HS-5 (cell line): ENCODE measurements at places on chromosomes 7 and 10.

GRCh38 chr10:112953174-112954159 is 3.4 kb downstream of the TCF7L2 start:
- DNase-seq: no peak

DNA sequence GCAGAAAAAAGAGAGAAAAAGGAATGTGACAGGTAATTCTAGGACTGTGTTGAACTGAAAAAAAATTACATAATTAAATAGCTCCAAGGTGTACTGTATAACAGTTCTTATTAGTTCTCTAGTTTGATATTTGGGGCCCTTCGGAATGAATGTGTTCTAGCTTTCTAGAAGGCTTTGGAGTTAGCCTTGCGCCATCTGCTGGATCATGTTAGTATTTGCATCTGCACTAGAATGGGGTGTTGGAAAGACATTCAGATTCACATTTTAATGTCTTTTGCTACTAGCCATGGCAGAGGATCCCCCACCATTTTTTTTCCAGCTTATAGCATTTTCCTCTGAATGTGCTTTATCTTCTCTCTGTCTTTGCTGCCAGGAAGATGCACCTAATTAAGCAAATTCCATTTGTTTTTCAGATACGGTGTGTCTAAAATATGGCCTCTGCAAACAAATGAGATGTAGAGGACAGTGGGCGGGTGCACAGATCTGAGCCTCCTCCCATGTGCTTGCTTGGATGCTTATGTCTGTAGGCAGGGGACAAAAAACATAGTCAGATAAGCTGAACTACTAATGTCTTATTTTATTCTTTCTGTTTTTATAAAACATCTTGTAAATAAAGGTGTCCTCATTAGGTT is 238.5 kb downstream of the PHF14 start:
- peak; percentile 67 for DNase-seq

DNA sequence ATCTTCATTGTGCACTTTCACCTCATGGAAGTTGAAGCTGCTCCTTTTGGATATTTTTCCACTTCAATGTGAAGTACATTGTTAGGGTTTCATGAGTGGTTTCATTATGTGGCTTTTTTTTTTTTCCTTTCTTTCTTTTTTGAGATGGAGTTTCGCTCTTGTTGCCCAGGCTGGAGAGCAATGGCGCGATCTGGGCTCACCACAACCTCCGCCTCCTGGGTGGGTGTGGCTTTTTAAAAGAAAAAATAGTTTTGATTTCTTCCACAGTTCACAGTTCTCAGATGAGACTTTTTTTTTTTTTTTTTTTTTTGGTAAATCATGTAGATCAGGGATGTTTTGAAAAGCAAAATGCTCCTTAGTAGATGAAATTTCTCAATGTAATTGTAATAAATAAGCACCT is 652.3 kb upstream of the ANKRD30A start:
- no peak for DNase-seq

DNA sequence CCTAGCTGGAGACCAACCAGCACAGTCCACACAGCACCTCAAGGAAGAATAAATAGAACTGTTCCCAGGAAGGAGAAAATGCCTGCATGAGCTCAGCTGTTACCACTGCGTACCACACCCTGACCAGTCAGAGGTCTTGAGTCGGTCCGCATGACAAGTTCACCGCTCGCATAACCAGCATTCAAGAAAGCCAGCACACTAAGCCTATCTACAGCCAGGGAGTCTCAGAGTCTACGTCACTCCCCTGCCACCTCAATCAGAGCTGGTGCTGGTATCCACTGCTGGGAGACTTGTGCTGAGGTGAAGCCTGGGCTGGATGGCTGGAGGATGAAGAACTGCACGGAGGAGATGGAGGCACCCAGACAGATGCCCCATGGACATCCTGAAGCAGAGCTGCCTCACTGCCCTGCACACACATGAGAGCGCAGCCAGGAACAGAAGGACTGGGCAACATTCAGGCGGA is 19.6 kb downstream of the AKR1C1 start:
- DNase-seq: no peak

DNA sequence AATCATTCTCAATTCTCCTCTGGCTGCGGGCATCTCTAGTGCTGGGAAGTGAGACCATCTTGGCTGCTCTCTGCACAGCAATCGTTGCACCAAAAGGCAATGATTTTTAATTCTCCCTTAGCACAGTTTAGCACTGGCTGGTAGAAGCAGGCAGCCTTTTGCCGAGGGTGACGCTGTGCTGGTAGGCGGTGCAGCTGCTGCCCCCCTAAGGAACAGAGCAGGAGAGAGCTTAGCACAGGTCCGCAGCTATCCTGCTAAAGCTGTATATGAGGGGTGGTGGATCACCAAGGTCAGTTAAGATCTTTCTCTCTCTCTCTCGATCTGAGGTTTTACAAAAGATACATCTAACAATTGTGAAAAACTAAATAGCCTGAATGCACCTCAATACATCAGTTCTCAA is 390.1 kb downstream of the GATA3 start:
- no peak for DNase-seq

GRCh38 chr7:87715545-87715944 is 87.3 kb downstream of the RUNDC3B start:
- DNase-seq: no peak

DNA sequence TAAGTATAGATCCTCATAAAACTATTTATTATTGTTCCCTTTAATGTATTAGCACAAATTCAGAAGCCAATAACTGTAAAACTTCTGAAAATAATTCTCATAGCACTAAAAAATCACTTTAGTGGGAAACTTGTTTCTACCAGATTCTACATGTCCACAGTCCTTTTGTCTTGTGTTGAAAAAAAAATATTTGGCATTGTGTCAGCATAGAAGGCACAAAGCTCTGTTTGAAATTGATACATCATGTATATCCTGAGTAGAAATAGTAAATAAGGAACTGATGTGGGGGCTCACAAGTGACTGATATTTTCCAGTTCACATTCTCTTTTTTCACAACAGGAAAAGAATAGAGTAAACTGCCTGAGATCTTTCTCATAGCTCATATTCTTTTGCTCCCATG is 134.6 kb downstream of the GRM3 start:
- DNase-seq: no peak

GRCh38 chr7:112819536-112819935 is 29.3 kb upstream of the TMEM168 start:
- DNase-seq: no peak

GRCh38 chr10:29205787-29206186 is 83.1 kb upstream of the LYZL1 start:
- DNase-seq: no peak

GRCh38 chr7:117841611-117842010 is 31.6 kb downstream of the CTTNBP2 start:
- DNase-seq: no peak

- no peak for DNase-seq
Observed at GRCh38 chr7:24733414-24734060, 23.7 kb downstream of the GSDME start.

- DNase-seq: no peak
Observed at GRCh38 chr10:72063703-72064391, 24.5 kb downstream of the SPOCK2 start.

DNA sequence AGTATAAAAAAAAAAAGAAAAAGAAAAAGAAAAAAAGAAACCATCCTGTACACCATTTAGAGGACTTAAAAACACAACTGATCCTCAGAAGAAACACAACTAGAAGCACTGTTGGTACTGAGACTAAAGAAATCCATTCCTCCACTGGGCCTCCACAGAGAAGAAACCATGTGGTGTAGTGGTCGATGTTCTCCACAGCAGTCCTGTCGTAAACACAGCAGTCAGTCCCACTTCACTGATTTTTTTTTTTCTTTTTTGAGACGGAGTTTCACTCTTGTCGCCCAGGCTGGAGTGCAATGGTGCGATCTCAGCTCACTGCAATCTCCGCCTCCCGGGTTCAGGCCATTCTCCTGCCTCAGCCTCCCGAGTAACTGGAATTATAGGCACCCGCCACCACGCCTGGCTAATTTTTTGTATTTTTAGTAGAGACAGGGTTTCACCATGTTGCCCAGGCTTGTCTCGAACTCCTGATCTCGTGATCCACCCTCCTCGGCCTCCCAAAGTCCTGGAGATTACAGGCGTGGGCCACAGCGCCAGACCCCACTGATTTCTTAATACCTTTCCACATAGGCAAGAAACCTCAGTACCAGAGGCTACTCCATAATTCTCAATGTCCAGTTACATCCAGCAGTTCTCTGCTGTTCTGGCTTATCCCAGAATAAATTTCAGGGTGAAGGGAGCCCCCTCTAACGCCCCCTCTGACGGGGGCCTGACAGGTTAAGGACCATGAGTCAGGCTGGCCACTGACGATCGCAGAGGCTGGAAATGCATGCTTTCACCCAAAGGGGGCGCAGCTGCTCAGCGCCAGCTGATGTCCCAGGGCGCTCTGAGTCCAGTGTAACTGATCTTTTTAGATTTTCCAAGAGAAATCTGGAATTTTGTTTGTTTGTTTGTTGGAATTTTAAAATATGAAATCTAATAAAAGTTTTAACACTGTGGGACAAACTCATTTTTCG is 24.8 kb upstream of the FFAR4 start:
- no peak for DNase-seq

DNA sequence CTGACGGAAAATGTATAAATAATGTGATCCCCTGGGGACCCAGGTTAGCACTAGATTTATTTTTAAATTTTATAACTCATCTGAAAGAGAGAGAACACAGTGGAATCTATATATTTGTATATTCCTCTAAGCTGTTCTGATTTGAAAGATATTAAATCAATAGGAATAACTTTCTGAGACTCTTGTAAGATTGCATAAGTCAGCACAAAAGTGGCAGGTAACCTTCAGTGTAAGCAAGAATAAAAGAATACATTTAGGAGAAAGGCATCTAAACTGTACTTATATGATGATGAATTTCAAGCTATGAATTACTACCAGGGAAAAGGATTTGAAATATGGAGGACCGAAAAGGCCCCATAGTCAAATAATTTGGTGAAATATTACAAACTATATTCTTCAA is 112.8 kb downstream of the TBXAS1 start:
- no peak for DNase-seq

- no peak for DNase-seq
Observed at GRCh38 chr10:132096223-132096622, 30.5 kb downstream of the JAKMIP3 start.

DNA sequence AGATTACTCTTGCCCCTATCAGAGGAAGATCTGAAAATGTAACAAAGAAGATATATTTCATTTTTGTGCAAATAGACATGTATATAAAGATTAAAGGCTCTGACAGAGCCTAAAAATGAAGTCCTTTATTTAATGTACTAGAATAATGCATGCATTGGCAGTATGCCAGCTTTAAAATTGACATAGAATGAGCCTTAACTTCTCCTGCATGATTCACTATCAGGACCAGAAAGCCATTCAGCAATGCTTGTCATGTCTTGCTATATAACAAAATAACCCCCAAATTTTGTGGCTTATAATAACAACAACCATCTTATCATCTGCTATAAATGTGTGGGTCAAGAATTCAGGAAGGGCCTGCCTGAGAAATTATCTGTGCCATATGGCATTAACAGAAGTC is 411.9 kb downstream of the GRM8 start:
- DNase-seq: no peak

DNA sequence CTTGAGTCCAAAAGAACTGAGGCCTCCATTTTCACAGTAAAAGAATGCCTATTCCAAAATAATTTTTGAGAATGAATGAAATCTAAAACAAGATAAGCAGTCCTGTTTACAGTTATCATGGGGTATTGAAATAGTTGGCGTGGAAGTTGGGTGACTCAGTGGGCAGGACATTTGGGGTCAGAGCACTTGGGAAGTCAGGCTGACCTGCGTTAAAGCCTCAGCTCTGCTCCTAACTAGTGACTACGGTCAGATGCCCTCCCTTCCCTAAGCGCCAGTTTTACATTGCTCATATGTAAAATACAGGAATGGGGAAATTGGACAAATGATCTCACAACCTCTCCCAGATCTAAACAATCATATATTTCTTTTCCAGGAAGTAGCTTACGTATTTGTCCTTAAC is 2.3 kb upstream of the PAPSS2 start:
- DNase-seq: peak; percentile 91

GRCh38 chr7:105766421-105767073 is 109.9 kb downstream of the ATXN7L1 start:
- no peak for DNase-seq

GRCh38 chr10:128814782-128815181 is 652.3 kb upstream of the MGMT start:
- no peak for DNase-seq

- no peak for DNase-seq
Observed at GRCh38 chr7:24604630-24605029, 31.4 kb downstream of the PALS2 start.

DNA sequence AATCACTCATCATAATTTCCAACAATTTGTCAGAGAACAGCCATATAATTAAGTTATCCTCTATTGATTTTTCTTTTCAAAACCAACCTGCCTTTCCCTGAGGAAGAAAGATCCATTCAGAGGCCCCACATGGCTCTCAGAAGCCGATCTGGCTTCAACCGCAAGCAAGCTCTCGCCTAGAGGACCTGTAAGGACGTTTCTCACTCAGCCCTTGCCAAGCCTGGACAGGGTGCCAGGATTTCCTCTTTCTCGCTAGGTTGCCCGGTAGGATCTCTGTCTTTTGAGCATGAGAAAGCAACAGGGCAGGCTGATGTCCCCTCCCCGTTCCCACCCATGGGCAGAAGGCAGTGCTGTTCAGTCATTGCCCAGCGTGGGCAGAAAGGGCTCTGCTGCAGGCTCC is 13.0 kb downstream of the AIFM2 start:
- no peak for DNase-seq

GRCh38 chr10:43665054-43665453 is 16.4 kb upstream of the ZNF32 start:
- DNase-seq: no peak

DNA sequence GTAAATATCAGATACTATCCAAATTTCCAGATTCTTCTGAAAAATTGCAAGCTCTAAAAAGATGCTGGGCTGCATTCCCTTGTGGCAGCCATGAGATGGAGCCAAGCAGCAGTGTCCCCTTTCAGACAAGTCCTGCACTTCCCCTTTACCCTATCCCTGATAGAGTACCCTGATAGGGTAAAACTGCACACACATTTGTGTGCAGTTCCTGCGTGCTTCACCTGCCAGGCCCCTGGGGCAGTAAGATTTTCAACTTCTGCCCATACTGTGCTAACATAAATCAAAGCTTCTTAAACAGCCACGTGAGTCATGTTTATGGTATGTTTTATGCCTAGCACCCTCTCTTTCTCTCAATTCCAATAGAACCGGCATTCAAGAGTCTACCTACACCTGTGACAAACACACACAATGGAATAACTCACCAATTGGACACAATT is 52.2 kb downstream of the IFIT5 start:
- DNase-seq: peak; percentile 24

- DNase-seq: no peak
Observed at GRCh38 chr7:31410265-31410664, 69.7 kb upstream of the NEUROD6 start.
